ENCODE measurements at places on chromosomes 5 and 9.
A peak's percentile ranks its signal among the peaks of the same experiment; 100 is the strongest.

- ATAC-seq = no peak
These were observed 440.3 kb downstream of the PTPRD start for GRCh38 chr9:10172476-10172875.

DNA sequence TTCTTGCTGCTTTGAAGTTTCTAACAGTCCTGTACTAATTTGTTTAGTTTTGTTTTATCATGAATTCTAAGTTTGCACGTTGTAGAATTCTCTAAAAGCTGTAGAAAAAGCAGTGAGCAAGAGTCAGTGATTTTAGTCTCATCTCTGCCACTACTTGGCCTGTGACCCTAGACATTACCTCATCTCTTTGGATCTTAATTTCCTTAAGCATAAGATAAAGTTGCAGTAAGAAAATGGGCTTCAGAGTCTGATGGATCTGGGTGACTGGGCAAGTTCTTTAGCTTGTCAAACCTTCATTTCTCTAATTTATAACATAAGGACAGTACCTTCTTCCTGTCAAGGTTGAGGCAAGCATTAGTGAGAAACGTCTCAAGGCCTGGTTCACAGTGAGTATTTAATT is 247.9 kb downstream of the DMRT2 start:
- no peak for ATAC-seq

GRCh38 chr9:113221003-113221799 is at the start of the genes FKBP15 and SLC31A1:
FKBP15 (minus strand) TSS chr9:113221277; CDS start chr9:113221243, 34 bp downstream.
SLC31A1 (plus strand) TSS chr9:113221544; CDS start chr9:113256149, 34,605 bp downstream.
- ATAC-seq = peak; percentile 99

- no peak for ATAC-seq
These were observed 189.3 kb downstream of the AOPEP start for GRCh38 chr9:94915476-94916450.
